ENCODE measurements at places on chromosomes 6 and 20. TPM values are rescaled to one million over a fixed set of nuclear protein-coding genes. Genes with fewer than 3 reads are reported as not detected.

DNA sequence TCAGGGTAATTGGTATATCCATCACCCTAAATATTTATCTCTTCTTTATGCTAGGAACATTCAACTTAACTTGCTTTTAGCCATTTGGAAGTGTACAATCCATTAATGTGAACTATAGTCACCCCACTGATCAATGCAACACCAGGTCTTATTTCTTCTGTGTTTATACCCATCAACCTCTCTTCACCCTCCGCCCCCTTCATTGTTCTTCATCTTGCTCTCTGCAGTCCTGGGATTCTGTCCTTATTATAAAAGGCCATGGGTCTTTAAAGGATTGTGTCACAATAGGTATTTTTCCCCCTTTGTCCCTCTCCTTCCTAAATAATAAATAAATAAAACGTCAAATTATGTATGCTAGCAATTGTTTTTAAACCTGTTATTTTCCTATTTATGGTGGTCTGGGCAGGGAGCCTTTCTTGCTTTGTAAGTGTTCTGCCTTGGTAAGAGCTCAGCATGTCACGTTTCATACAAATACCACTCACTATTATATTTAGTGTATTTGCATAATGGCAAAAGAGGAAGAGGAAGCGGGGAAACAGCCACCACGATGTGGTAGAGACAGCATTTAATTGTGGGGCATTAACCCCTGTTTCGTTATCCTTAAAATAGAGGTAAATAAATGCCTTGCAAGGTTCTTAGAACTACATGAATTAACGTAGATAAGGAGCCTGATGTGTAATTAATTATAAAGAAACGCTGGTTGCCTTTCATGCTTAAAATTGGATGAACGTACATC, 1.9 kb downstream of the ABRACL start:
- DNase-seq: no peak

DNA sequence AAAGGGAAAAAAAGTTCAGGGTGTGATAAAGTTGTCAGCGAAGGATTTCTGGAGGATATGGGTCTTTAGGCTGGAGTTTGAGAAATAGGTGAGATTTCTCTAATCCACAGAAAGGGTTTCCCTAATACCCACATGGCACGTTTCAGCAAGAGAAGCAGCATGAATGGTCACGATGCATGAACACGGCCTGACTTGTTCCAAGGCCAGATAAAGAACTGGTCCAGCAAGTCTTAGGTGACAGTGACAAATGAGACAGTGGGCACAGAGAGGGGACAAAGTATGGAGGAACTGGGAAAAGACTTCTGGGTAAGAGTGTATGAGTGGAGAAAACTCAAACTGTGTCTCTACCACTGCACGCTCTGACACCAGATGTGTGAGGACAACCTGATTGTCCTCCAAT, 262.0 kb upstream of the FOXQ1 start:
- DNase-seq: no peak

- DNase-seq: no peak
Measured at GRCh38 chr6:109239651-109240321, 142.5 kb downstream of the CD164 start.

DNA sequence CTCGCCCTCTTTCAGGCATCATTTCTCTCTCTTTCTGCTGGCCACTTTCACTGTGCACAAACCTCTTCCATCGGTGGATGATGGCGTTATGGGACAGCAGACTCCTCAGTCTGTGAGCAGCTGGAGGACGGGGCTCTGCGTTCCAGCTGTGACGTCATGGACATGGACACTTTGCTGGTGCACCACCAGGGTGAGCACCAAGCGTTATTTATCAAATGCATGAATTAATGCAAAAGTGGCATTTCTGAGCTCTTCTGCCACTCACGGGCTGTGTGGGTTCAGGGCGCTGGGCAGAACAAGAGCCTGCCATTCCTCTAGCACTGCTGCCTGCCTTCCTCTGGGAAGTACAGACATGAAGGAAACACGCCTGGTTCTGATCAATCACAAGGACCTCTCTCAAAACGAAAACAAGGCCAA, 82.9 kb upstream of the MPC1 start:
- no peak for DNase-seq

Gene MRAP2
- 0.74 TPM for total RNA-seq

GRCh38 chr20:17615645-17616479, 46.0 kb downstream of the DSTN start:
- DNase-seq: peak; percentile 49

Gene TINAG
- not detected for total RNA-seq

GRCh38 chr6:38216451-38216850, 396.9 kb downstream of the ZFAND3 start:
- no peak for DNase-seq

Gene MUC21
- total RNA-seq: 3.8 TPM

DNA sequence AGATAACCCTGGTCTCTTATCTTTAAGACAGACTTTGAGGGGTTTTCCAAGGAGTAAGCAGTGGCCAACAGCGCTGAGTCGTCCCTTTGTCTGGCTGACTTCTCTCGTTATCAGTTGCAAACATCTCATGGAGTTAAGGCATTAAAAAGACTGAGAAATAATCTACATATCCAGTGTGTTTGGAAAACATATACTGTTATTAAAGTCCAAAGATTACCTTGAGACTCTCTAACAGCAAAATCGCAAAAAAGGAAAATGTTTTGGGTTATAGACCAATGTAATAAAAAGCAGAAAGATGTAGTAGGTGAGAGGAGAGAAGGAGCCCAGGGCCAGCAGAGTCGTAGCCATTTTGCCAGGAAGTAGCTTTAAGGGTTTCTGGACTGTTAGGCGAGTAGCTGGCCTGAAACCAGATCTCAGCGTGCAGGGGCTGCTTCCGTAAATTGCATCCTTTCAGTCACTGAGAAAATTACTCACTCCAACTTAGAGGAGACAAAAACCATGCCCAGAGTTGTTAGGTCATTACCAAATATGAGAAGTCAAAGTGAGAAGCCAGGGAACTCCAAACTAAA, 24.6 kb downstream of the MYLK4 start:
- no peak for DNase-seq

- DNase-seq: no peak
Measured at GRCh38 chr6:98054453-98054852, 771.4 kb upstream of the MMS22L start.

GRCh38 chr20:44457016-44457415, 18.7 kb upstream of the TTPAL start:
- no peak for DNase-seq
